ENCODE measurements at places on chromosomes 1 and 21. TPM values are rescaled to one million over a fixed set of nuclear protein-coding genes. Genes with fewer than 3 reads are reported as not detected.

DNA sequence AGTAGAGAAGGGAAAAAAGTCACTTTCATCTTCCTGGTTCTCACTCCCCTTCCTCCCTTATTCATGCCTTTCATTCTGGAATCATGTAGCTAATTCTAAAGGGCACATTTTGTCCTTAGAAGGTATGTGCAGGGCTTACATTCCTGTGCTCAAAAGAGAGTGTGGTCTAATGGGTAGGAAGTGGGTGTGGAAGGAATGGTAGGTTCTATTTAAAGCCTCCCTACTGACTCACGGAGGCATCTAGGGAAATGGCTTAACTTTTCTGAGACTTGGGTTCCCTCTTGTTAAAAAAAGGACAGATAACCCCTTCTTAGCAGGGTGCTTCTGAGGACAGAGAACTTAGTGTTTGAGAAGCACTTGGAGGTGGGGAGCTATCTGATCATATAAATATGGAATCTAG, 249.3 kb upstream of the DUSP10 start:
- DNase-seq: no peak

FCRL1 gene
- total RNA-seq: not detected

DNA sequence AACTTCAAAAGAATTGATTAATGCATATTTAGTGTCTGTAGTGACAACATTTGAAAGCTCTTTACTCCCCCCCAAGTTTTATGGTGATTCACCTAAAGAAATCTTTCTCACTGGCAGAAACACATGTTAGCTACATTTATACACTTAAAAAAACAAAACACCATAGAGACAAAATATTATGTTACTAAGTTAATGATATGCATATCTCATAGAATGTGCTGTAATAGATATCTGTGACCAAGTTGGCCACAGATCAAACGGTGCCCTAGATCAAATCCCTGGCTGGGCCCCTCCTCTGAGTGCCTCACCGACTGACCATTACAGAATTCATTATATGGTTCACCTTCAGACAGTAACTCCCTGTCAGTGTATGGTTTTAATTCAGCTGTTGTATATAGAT, 322.1 kb upstream of the LYPLAL1 start:
- DNase-seq: no peak

GRCh38 chr1:228839656-228840055, 104.4 kb downstream of the RHOU start:
- DNase-seq: no peak

DNA sequence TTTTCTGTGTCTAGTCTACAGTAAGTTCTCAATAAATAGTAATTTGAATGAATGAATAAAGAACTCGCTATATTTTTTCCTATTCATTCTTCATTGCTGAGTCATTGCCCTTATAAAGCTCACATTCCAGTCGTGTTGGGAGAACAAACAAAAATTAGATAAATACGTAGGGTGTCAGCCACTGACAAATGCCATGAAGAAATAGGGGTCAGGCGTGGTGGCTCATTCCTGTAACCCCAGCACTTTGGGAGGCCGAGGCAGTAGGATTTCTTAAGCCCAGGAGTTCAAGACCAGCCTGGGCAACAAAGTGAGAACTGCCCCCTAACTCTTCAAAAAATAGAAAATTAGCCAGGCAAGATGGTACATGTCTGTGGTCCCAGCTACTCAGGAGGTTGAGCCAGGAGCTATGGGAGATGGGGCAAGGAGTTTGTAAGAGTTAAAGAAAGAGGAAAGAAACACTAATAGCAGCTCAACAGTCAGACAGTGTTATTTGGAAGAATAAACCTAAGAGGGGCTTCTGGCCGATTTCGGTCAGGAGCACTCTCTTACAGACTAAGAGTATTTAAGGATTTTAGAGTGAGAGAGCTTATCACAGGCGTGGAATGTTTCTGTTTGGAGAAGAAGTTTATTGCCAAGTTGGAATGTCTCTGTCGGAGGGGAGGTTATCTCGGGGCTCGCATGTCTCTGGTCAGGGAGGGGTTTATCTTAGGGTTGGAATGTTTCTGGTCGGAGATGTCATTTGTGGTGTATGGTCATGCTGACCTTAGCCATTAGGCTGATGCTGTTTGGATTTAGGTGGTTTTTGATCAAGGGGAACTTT, 1.8 kb upstream of the CHML start:
- no peak for DNase-seq

GRCh38 chr21:16345757-16346156, 616.0 kb downstream of the USP25 start:
- DNase-seq: no peak

DNA sequence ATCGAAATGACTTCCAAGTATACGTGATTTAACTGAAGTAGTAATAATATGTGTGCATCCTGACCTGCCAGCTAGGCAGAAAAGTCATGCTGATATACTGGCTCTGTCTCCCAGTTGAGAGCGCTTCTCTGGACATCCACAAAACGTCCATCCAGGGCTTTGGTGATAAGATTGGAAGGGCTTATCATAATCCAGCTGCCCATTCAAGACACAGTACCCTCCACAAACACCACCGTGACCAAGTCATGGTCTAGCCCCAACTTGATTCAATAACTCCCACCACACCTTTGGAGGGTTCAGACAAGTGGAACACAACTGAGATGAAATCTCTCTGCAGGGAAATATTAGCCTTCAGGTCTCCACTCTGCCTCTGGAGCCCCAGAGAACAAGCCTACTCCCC, 76.2 kb downstream of the CD46 start:
- DNase-seq: no peak

- no peak for DNase-seq
Observed at GRCh38 chr21:27132266-27132665, 165.4 kb upstream of the ADAMTS5 start.

C4BPA gene
- total RNA-seq: not detected

GRCh38 chr1:75985827-75986226, 53.6 kb upstream of the ASB17 start:
- DNase-seq: no peak

DNA sequence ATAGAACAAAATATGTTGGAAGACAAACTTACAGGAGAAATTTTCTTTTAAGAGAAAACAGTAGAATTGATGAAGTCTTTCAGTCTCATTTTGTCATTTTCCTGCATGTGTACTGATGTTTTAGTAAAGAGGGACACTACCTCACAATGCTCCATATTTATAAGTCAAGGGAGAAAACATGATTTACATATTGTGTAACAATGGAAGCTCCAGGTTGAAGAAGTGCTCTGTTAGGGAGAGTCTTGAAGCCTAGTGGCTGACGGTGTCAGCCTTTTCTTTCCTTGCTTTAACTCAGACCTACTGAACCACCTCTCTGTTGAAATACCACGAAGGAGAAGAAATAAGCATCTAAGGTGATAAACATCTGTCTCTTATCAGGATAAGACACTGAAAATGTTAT, 75.0 kb downstream of the C4BPA start:
- DNase-seq: no peak

HHIPL2 gene
- total RNA-seq: not detected

ZNF593OS gene
- not detected for total RNA-seq

PRKAA2 gene
- 6.4 TPM for total RNA-seq

EDARADD gene
- 7.0 TPM for total RNA-seq

LRRC71 gene
- not detected for total RNA-seq

GRCh38 chr1:33302325-33302724, 18.6 kb downstream of the A3GALT2 start:
- DNase-seq: no peak

PEX11B gene
- total RNA-seq: 8.1 TPM

DNA sequence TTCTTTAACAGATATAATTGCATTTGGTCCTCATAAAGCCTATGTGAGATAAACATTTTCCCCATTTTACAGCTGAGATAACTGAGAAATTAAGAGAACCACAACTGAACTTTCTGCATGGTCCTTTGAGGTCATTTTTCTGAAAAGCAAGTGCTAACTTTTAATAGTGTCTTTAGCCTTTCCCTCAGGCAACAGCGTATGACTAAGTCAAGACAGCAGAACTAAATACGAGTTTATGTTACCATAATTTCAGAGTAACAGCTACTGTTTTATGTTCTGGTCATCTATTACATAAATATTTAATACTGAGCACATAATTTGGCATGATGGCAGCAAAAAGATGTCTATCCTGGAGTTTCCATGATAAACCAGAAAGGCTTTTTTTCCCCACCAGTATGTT, 95.6 kb downstream of the OLFML2B start:
- no peak for DNase-seq

IVL gene
- total RNA-seq: not detected

- DNase-seq: no peak
Observed at GRCh38 chr1:67855961-67856360, 22.7 kb upstream of the GNG12 start.

SELL gene
- total RNA-seq: not detected

DNA sequence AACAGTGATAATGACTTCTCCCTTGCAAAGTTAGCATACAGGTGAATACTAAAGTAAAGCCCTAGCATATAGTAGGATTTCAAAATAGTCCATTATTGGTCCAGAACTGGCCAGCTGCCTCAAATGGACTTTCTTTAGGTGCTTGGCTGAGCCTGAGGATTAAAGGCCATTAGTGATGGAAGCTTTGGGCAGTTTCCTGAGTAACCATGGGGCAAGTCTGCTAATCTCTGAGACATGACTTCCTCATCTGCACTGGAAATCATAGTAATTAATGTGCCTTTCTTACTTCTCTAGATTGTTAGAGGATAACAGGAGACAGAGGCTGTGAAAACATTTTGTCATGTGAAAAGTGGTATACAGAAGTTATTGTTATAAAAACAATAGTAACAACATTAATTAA, 156.5 kb upstream of the UBE2U start:
- DNase-seq: no peak

DNA sequence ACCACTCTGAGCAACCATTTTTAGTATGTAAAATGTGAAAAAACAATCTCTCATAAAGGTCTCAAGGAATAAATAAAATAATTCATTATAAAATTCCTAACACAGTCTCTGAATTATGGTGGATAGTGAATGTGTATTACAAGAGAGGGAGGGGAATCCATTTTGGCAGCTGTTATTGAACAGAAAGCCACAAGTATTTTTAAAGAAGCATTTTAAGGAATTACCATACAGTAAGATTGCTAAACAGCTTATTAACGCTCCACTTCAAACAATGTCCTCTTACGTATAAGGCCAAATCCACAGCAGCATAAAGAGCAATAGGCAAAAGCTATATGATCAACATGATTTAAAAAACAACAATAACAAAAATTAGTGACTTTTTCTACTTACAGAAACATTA, 18.4 kb downstream of the PIGK start:
- DNase-seq: no peak

TPTE gene
- not detected for total RNA-seq

DNA sequence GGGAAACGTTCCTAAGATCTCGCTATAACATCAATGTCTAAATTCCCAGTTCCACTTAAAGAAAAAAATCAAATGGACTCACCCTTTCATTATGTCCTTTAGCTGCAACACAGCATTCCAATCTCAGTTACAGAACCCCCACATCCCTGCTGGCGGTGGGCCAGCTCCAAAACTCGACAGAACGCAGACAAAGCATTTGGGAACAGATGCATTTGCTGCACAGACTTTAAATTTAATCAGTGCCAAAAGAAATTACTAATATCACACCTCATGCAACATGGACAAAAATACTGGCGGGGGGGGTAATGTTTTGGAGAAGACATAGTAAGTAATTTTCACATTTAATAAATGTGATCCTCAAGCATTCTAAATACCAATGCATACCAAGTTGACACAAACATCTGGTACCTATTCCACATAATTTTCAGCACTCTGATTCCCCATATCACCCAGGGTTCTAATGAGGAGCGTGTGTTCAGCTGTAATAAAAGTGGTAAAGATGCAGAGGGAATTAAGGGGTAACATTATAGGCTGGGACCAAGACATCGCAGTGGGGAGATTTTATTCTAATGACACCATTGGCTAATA, 79.7 kb downstream of the TGFBR3 start:
- DNase-seq: no peak

Data from H1 (cell line).